ENCODE measurements at places on chromosomes 1 and 21.

- DNase-seq, result peak; percentile 31
These were observed 1.3 kb downstream of the S1PR1 start for GRCh38 chr1:101238031-101238628.

GRCh38 chr1:228487336-228488124 is at the start of gene RNF187:
Gene RNF187 (plus strand): TSS chr1:228487382.
- DNase-seq, result peak; percentile 71

DNA sequence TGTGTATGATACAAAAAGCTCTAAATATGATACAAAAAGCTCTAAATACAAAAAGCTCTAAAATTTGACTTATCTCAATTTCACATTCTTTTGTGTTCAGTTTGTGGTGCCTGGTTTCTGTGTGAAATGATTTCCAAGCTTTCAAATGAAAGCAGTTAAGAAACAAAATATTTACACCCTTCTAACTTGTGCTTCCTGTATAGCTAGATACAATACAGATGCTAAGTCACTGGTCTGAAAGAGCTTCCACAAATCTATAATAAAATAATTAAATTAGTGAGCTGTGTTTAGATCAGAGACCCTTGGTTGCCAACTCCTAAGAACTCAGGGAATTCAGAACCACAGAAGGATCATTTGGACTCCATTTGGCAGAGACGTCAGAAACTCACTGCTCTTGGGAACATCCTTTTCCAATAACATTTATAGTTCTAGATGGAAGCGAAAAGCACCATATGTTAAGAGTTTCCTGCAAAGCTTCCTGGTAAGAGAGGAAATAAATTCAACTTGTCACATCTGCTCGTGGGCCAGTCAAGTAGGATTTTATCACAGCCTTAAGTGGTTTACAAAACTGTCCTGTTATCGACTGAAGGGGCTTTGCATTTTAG is 1079.1 kb downstream of the ADGRL2 start:
- no peak for DNase-seq

GRCh38 chr21:42684109-42684916 is 30.9 kb downstream of the PDE9A start:
- DNase-seq, result peak; percentile 27

DNA sequence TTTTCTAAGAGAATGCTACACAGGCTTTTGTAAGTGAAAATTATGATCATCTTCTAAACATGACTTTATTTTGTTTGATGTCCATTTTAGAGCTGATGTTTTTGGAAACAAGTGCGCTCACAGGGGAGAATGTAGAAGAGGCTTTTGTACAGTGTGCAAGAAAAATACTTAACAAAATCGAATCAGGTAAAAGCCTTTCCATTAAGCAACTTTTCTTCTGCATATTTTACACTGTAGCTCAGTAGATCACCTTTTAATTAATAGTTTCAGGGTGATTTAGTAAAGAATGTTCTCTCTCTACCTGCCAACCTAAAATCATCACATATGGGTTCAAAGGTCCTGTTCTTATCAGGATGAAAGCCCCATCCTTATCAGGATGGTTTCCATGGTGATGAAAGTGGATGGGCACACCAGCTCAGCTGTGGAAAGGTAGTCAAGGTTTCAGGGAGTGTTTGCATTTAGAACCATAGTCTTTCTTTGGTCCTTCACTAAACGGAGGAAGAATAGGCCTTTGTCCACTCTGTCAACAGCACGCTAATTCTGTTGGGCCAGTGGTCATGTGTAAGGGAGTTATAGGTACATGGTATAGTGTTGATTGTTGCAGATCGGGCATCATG is 28.1 kb downstream of the RAB4A start:
- no peak for DNase-seq

DNA sequence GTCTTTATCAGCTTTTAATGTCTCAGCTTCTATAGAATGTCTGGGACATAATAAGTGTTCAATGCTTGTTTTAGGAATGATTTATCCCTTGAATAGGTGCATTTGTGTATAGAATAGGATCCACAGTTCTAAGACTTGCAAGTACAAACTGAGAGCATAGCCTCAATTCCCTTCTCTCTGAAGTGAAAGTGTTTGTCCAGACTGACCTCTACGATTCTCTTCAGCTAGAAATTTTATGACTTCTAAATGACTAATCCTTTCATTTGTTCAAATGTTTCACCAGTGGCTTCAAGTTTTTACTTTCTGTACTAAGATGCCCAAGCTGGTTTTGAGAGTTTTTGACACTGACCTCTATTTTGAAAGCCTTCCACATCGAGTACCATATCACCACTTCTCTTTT is 608.2 kb upstream of the ADGRL4 start:
- no peak for DNase-seq

DNA sequence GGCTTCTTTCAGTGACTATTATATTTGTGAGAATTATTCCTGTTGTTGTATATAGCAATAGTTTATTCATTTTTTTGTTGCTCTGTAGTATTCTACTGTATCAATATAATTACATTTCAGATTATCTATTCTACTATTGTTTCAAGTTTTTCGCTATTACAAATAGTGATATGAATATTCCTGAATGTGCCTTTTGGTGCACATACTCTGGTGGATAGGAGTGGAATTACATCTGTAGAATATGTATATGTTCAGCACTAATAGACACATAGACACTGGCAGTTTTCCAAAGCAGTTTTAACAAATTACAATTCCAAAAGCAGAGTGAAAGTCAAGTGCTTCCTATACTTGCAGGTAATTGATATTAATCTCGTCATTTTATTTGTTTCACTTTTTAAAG is 696.2 kb upstream of the PRMT6 start:
- no peak for DNase-seq

DNA sequence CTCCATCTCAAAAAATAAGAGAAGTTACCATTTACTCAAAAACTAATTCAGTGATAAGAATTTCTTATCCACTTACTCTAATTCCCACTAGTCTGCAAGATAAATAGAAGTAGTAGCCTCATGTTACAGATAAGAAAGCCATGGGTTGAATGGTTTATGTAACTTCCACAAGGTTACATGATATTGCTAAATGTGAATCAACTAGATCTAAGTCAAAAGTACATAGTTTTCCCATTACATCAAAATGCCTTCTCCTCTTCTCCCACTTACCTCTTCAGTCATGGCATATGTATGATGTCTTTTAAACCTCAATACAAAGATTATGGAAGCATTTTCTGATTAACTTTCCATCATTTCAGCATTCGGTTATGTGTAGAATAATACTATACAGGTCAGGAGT is 108.5 kb downstream of the ASH1L start:
- no peak for DNase-seq

GRCh38 chr1:76826072-76826845 is 41.0 kb upstream of the ST6GALNAC5 start:
- no peak for DNase-seq

DNA sequence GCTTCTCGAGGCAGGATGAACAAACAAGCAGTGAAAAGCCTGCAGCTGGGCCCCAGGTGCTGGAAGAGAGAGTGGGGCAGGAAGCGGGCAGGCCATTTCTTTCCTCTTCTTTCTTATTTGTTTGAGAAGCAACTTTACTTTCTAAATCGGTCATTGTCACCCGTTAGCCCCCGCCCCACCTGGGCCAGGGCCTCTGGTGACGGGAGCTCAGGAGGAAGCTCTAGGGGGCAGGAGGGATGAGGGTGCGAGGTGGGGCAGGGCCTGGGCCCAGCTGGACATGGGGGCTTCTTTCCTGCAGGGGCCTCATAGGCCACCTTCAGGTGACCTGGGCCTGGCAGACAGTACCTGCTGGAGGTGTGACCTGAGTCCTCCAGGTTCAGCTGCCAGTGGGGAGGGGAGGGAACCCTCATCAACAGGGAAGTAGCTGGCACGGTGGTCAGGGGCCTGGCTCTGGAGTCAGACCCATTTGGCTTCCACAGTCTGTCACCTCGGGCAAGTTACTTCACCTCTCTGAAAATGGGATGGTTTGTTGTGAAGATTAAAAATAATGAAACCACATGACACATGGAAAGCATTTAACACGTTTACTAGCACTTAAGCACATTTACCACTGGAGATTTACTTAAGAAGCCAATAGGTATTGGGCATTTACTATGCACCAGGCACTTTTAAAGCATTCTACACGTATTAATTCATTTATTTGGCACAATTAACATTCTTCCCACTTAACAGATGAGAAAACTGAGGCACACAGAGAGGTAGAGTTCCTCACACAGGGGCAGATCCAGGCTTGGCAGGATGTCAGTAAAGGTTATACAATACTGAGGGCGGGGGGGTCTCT is 54.1 kb upstream of the ID3 start:
- DNase-seq, result peak; percentile 18

DNA sequence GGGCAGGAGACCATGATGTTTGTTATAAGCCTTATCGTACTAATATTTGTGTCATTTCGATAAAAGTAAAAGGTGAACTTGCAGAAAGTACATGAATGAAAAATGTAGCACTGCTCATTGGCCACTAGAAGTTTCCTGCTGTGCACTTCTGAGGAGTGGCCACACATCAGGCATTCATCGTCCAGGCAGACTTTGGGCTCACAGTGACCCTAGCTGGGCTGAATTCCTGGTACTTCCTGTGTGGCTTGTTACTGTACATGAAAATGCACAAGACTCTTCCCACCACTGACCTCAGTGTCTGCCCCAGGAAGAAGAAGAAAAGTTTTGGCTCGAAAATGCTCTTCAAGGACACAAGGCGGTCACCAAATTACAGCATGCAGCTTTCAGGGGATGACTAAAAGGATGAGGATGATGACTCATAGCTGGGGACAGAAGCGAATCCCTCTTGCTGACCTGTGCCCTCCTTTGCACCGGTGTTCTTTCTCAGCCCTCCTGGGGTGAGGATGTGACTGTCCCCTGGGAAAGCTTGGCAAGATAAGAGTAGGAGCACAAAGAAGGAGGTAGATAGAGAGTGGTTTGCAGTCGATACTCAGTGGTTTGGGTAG is 252.4 kb upstream of the KAZN start:
- no peak for DNase-seq

DNA sequence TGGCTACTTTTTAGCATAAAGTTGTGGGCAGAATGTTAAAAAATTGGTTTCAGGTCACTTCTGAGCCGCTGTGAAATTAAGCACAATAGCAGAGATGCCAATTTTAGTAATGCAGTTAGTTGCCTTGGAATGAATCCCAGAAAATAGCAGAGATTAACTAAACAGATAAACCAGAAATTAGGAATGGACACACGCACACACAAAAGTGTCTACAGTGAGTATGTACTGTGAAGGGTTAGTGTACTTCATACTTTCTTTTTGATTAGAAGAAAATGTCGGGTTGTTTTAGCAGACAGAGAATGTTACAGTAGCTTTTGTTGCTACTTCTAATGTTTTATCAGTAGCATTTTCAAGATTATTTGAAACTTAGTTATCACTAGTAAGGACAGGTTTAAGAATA is 106.7 kb downstream of the LEPR start:
- DNase-seq, result no peak

DNA sequence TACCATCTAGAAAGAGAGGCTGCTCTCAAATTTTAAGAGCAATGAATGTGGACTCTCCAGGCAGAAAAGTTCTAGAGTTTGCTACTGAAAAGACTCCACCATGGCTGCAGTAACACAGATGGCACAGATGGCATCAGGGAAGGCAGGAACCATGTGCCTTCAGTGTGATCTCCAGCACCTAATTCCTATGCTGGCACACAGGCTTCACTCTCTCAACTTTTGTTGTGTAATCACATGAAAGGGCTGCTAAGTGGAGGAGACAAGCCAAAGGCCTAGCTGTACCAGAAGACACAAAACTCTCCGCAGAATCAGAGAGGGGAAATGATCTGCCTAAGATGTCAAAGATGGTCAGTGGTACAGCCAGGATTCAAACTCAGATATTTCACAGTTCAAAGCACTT is 31.1 kb downstream of the ERI3 start:
- no peak for DNase-seq

DNA sequence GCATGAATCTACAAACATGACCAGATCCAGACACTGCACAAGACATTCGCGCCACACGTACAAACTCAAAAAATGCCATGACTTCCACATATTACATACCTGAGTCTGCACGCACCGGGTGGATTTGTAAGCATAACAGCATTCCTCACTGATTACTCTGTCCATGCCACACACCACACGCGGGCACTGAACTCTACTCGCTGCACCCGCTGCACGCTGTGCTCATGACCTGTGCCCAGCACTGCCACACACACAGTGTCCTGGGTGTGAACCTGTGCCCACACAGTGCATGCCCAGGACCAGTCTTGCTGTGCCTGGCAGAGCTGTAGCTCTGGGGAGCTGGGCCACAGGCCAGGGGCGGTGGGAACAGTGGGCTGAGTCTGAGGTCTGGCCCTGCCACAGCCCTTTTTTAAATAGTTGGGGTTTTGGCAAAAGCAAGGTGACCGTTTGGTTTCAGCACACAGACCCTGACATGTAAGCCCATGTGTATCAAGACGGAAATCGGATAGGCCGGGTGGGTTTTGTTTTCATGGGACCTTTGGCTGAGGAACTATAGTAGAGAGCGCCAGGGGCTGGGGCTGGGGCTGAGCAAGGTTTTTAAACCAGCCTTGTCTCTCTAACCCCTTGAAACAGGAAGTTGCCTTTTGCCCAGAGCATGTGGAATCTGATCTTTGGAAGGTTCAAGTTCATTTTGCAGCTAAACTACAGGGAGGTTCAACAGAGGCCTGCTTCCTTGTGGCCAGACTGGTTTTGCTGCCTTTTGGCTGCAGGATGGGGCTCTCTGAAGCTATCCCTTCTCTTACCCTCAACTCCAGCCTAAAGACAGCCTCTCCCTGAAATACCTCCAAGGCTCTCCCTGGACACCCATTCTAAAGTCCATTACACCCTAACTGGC is 12.3 kb upstream of the GOLT1A start:
- no peak for DNase-seq

- DNase-seq, result no peak
These were observed 8.8 kb upstream of the TSPEAR start for GRCh38 chr21:44720170-44720569.

DNA sequence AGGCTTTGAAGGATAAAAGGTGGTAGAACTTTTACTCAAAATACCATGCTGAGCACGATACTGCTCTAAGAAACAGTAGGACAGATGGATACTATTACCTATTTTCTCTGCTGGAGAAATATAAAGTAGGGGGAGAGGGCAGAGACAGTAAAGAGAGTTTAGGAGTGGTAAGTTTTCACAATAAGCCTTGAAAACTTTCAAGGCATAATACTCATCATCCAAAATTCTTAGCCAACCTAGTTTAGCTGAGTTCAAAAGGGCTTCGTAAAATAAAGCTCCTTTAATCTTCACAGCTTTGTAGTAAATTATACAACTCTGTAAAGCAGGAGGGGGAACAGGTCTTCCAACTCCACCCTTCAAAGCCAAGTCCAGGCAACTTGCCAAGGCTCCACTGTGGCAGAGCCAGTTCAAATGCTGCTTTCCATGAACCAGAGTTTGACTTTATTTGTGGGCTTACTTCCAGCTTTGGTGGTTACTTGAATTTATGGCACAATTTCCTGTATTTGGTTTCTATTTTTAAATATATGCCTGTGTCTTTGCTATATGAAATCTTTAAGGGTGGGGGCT is 15.5 kb downstream of the TEX38 start:
- no peak for DNase-seq

DNA sequence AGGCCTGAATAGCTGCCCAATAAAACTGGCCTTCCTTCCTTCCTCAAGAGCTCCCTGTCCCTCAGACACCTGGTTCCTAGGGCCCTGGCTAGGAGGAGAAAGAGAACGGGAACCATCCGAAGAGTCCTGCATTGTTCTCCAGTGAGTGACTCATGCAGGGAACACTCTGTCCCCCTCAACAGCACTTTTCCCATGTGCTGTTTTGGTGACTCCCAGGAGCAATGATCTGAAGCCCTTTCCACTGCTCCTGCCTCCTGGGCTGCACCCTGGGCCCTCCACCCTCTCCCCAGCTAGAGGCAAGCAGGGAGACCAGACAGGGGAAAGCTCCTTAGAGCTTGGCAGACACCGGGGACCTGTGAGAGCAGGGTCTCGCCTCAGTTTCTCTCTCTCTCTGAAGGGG is 18.9 kb downstream of the TNNT2 start:
- no peak for DNase-seq

All from effector CD4-positive, alpha-beta T cell (primary cell).